ENCODE measurements at places on chromosomes 7 and 10.

DNA sequence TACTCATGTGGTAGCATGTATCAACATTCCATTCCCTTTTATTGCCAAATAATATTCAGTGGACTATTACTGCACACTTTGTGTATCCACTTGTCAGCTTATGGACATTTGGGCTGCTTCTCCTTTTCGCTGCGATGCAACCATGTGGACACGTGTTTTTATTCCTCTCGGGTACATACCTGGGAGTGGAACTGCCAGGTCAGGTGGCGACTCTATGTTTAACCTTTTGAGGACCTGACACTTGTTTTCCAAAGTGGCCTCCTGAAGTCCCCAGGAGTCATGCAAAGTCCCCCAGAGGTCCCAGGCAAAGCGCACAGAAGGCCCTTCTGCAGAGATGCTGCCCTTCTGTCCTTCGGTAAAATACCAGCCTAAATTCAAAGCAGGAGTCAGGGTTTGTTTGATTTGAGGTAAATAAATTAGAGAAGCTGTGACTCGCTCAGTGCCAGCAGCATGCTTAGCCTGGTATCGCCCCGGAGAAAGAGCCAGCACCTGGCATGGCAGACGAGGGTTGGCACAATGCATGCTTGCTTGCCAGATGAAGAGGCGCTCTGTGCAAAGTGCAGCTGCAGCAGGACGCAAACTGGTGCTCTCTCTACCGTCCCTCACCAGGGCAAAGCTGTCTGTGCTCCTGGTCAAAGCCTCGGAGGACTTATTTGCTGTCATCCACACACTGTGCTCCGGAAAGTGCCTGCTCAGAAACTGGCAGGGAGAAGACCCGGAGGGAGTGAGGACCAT, 37.8 kb downstream of the HIPK2 start:
- peak; percentile 94 for DNase-seq

- DNase-seq = no peak
Measured at GRCh38 chr7:441684-442421, 77.8 kb downstream of the PDGFA start.

DNA sequence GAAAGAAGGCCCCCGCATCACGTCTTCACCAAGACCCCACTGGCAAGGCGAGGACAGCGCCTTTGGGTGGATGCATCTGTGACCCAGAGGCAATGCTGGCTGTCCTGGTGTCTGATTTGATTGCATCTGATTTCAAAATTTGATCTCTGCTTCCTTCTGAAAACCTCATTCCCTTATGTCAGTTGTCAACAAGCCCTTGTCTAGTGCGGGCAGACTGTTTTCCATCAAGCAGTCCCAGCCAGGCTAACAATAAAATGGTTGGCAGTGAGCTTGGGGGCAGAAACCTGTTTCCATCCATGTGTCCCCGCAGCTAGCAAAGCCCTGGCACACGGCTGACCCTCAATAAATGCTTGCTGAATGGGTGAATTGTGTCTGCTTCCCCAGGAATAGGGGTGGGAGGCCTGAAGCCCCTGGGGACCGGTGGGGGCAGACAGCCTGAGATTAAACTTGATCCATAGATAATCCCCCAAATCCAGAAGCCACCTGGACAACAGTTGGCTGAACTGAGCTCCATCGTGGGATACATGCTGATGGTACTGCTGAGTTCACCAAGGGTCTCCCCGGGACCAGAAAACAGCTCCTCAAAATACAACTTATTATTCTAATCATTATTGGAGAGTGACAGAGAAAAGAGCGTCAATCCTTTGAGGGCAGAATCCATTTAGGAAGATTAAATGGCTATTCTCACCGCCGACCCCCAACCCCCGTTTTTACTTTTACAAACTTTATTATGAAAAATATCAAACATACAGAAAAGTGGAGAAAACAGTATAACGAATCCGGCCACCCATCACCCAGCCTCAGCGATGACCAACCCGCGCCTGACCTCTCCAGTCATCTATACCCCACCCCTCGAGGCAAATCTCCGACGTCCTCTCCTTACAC, 912 bp upstream of the DUSP5 start:
- DNase-seq = no peak

DNA sequence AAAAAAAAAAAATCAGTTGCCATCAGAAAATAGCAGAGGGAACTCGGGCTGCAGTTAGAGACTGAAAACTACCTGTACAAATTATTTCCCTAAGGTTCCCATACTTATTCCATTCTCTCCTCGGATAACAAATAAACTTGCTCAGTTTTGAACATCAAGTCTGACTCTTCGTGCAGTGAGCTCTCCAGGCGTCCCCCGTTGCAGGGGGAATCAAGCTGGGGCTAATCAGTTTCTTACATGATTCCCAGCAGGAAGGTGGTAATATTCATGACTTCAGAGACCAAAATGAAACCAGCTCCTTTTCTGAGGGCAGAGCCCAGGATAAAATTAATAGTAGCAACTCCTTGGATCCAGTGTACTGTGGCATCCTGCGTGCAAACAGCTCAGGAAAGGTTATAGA, 135.3 kb downstream of the FRMD4A start:
- DNase-seq = no peak

DNA sequence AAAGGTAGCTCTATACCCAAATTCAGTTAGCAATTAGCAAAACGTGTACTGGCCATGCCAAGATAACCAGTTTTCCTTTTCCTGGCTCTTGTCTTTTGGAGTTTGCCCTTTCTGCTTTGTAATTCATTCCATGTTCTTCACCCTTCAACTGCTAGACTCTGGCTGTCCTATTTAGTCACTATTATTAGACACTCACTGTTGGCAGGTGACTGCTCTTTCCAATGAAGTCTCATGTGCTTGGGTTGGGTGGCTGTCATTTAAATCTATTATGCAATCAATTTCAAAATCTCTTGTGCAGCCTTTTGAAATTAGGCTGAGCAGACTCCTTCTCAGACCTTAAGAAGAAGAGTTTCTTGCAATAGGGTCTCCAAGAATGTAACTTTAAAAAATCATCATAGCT, 266.5 kb downstream of the GPR158 start:
- DNase-seq = peak; percentile 15

- DNase-seq = no peak
Measured at GRCh38 chr10:73485320-73485719, 10.5 kb downstream of the PPP3CB start.

DNA sequence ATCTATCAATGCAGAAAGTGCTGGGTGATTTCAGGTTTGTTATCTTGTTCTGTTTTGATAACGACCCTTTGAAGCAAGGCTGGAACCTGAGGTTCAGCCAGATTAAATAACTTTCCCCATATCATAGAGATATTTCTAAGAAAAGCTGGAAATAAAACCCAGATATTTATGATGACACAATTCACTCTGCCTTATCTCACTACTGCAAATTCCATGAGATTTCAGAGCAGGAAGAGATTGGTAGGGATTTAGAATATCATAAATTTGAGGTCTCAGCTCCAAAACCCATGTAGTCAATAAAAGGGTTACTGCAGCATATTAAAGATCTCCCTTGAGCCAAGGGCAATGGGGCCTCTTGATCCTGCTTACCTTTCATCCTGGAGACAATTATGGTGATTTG, 692.5 kb upstream of the IGFBP3 start:
- DNase-seq = no peak
